IMR-90 (cell line): ENCODE measurements at places on chromosomes 3 and 15. TPM values are rescaled to one million over a fixed set of nuclear protein-coding genes. Genes with fewer than 3 reads are reported as not detected.

Gene ACKR4
- 0.18 TPM in 1 of 2 replicates, not detected in the other for total RNA-seq

Gene CASR
- not detected in 2 replicates for total RNA-seq

Gene KNG1
- not detected in 2 replicates for total RNA-seq

Gene ARGFX
- not detected in 2 replicates for total RNA-seq

Gene CPNE9
- not detected in 2 replicates for total RNA-seq

Gene CNTN4
- under 0.01 TPM in 2 replicates for total RNA-seq

Gene C3orf20
- total RNA-seq, result not detected in 2 replicates

Gene QTRT2
- 15.6 and 20.3 TPM in 2 replicates for total RNA-seq

Gene TTLL13
- total RNA-seq, result not detected in 2 replicates

Gene GREM1
- total RNA-seq, result 848 and 1,032 TPM in 2 replicates

Gene ATP8B4
- total RNA-seq, result 0.54 and 0.56 TPM in 2 replicates

Gene RHOA
- total RNA-seq, result 879 and 897 TPM in 2 replicates

Gene CPLX3
- not detected in 2 replicates for total RNA-seq

Gene PLSCR4
- total RNA-seq, result 2.8 and 3.8 TPM in 2 replicates

Gene GPR149
- not detected in 2 replicates for total RNA-seq

Gene STRIT1
- total RNA-seq, result not detected in 2 replicates

Gene MESP2
- 0.18 and 0.28 TPM in 2 replicates for total RNA-seq

Gene CHP1
- 94.2 and 96.1 TPM in 2 replicates for total RNA-seq

Gene RCN2
- total RNA-seq, result 12.0 and 26.1 TPM in 2 replicates

Gene UNC13C
- total RNA-seq, result not detected in 2 replicates

Gene HIGD2B
- total RNA-seq, result not detected in 2 replicates

Gene TMEM108
- total RNA-seq, result 0.18 and 0.28 TPM in 2 replicates

Gene FBN1
- 283 and 326 TPM in 2 replicates for total RNA-seq

Gene AMT
- total RNA-seq, result 0.28 and 0.36 TPM in 2 replicates

Gene CCR8
- not detected in 2 replicates for total RNA-seq
